ENCODE measurements at places on chromosomes 7 and 10.

GRCh38 chr10:66916030-66916429 is 9.8 kb upstream of the LRRTM3 start:
- no peak for DNase-seq

- DNase-seq = no peak
Observed at GRCh38 chr7:140684066-140684950, 11.6 kb downstream of the ADCK2 start.

- DNase-seq = no peak
Observed at GRCh38 chr7:140263277-140263676, 86.5 kb upstream of the KDM7A start.

- DNase-seq = no peak
Observed at GRCh38 chr7:152501506-152501905, 65.7 kb upstream of the KMT2C start.

DNA sequence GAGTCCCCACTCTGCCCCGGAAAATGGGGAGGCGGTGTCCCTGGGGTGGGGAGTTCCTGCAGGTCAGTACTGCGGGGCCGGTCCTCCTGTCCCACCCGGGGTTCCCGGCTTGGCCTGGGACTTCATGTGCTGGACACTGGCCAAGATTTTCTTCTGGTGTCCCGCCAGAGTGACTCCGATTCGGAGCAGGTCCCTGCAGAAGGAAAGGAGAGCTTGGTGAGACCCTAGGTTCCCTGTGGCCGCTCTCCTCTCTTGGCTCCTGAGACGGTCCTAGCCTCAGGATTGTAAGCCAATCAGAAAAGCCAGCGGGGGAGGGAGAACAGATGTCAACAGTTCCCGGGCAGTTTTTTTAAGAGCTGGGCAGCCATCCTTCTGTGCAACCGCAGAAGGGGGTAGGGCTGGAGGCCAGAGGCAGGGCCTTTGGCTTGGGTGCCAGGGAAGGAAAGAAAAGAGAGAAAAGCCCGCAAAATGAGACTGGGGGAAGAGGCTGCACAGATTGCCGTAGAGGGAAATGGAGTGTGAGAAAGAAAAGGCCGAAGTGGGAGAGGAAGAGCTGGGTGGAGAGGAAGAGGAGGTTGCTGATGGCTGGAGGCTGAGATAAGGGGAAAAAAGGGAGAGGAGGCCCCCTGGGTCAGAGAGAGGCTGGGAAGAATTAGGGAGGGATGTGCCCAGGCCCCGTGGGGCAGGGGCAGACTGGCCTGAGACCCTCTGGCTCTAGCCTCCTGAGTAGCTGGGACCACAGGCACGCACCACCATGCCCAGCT is 23.7 kb downstream of the EPHB4 start:
- DNase-seq = peak; percentile 86

GRCh38 chr7:131931370-131931769 is 374.9 kb upstream of the PODXL start:
- DNase-seq = no peak

DNA sequence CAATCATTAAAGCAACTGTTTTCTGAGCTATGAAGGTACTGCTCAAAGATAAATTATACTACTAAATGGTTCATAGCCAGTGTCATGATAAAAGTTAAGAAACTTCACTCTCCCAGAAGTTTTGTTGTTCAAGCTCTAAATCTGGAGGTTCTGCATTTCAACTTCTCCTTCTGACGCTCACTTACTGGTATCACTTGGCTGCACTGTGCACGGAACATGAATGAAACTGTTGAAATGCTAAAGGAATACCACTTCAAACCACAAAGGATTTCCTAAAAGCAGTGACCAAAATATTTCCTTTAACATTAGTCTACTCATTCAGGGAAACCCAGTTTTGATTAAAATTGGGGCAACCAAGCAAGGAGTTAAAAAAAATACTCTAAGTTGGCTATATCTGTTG is 93.6 kb downstream of the UBE2H start:
- DNase-seq = no peak

DNA sequence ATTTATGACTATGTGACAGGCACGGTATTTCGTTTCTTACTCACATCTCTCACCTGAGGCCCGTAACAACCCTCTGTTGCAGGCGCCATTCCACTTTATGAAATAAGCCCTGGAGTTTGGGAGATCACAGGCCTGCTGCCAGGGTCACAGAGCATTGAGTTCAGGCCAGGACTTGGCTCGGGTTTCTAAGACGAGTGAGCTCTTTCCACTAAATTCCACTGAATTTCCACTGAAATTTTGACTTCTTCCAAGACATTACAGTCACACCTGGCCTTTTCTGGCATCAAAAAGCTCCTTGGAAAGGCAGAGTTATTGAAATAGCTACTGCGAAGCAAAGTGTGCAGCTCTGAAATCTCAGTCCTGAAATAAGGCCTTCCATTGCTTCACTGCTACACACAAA is 282.8 kb upstream of the MGMT start:
- no peak for DNase-seq

- DNase-seq = no peak
Observed at GRCh38 chr7:43750016-43750887, 8.2 kb upstream of the BLVRA start.

- no peak for DNase-seq
Observed at GRCh38 chr7:23530405-23530804, 1.4 kb downstream of the TRA2A start.

DNA sequence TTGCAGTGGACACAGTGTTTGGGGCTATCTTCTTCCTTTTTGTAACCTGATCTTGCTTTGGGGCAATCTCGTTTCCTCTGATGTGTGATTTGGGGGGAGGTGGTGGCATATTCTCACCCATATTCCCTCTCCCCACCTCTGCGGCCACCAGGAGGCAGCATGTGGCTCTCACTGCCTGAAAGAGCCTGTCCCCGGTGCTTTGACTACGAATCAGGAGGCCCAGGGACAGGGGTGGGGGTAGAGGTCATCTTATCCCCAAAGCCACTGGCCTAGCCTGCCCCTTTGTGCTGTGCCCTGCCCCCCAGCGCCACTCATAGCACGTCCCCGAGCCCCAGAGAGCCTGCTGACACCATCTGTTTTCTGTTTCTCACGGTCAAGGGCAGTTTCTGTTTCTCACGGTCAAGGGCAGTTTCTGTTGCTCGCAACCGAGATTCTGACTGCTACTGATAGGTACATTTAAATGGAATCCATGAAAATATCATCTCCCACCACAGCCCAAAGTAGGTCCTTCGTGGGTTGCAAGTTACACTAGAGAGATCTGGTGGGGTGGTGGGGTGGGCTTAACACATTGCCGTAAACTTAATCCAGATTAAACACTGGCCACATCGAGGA is 28.2 kb downstream of the PHYH start:
- peak; percentile 70 for DNase-seq

DNA sequence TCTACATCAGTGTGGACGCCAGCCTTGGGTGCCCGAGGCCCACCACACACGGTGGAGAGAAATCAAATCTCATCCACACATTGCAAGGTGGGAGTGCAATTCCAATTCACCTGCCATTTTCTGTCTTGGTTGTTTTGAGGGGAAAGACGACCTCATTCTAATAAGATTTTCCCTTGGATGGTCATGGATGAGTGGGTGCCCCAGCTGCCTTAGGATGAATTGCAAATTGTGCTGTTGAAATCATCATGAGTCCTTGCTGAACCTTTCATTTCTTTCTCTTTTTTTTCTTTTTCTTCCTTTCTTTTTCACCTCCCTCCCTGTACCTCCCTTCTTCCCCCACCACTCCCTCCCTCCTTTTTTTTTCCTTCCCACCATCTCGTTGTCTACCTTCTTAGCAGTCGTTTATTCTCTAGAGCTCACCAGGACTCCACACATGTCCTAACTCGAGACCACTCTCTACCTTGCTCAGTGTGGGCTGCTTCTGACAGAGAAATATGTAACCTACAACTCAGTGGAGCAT is 266.9 kb upstream of the NFE2L3 start:
- no peak for DNase-seq

DNA sequence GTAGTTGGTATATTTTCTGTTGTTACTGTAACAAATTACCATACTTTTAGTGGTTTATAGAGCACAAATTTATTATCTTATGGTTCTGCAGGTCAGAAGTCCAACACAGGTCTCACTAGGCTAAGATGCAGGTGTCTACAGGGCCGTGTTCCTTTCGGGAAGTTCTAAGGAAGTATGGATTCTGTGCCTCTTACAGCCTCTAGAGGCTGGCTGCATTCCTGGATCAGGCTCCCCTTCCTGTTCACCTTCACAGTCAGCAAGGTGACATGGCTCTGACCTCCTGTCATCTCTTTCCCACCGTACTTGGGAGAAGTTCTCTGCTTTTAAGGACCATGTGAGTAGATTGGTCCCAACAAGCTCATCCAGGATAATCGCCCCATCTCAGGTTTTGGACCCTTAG is 37.3 kb downstream of the BMPR1A start:
- peak; percentile 54 for DNase-seq

DNA sequence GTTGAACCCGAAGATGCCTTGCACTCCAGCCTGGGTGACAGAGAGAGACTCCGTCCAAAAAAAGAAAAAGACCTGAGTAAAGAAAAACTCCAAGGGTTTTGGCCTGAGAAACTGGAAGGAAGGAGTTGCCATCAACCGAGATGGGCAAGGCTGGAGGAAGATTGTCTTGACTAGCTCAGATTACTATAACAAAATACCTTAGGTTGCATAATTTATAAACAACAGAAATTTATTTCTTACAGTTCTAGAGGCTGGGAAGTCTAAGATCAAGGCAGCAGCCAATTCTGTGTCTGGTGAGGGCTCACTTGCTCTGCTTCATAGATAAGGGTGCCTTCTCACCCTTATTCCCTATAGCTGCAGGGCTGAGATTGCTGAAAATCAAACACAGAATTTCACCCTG is 91.2 kb downstream of the CUL2 start:
- DNase-seq = no peak

- no peak for DNase-seq
Observed at GRCh38 chr7:84674236-84674913, 479.8 kb upstream of the SEMA3A start.

Measured in left colon (tissue), 2 donors.